ENCODE measurements at places on chromosomes 12 and 14.

- no peak for DNase-seq
These were observed 19.5 kb downstream of the ARL6IP4 start for GRCh38 chr12:122999986-123000420.

- DNase-seq: no peak
These were observed 20.5 kb downstream of the GALNT6 start for GRCh38 chr12:51370667-51371066.

GRCh38 chr14:24710403-24711112 is 76.6 kb upstream of the GZMB start:
- peak; percentile 65 for DNase-seq

DNA sequence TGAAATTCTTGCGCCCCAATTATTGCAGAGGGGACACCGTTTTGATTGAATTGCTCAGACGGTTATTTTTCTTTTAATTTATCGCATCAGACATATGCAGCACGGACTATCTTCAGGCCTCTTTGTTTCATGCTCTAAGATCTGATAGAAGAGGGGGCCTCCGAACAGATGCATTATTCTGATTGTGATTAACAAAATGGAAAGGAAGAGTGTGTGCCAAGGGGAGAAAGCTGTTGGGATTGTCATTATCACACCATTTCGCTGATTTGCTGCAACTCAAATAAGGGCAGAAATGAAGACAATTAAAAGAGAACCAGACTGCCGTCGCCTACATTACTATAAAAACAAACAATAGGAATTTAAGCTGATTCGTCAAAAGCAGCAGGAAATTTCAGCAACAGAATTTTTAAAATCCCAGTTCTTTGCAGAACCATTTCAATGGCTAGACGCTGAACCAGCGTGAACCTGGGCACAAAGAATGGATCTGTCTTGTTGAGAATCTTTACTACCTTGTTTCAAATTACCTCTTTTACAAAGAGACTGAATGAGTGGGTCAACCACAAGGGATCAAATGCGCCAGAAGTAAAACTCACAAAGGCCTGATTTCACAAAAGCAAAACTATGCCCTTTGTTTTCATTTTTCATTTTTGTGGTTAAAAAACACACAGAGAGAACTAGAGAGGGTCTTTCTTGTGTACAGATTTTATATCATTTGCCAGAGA is 30.6 kb downstream of the TMEM132D start:
- DNase-seq: no peak

DNA sequence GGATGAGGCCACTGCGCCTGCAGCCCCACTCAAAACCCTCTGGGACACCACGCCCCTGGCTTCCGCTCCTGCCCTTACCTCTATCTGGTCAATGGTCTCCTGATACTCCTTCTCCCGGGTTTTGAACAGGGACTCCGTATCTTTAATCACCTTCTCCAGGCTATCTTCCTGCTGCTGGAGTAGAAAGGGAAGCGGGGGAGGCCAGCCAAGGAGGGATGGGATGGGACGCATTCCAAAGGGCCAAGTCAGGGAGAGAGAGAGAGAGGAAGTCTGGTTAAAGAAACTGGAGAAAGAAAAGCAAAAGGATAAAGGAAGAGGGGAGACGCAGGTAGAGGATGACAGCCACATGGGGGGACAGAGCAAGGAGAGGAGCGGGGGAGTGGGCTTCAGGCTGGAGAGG is 7.9 kb downstream of the IFFO1 start:
- no peak for DNase-seq

DNA sequence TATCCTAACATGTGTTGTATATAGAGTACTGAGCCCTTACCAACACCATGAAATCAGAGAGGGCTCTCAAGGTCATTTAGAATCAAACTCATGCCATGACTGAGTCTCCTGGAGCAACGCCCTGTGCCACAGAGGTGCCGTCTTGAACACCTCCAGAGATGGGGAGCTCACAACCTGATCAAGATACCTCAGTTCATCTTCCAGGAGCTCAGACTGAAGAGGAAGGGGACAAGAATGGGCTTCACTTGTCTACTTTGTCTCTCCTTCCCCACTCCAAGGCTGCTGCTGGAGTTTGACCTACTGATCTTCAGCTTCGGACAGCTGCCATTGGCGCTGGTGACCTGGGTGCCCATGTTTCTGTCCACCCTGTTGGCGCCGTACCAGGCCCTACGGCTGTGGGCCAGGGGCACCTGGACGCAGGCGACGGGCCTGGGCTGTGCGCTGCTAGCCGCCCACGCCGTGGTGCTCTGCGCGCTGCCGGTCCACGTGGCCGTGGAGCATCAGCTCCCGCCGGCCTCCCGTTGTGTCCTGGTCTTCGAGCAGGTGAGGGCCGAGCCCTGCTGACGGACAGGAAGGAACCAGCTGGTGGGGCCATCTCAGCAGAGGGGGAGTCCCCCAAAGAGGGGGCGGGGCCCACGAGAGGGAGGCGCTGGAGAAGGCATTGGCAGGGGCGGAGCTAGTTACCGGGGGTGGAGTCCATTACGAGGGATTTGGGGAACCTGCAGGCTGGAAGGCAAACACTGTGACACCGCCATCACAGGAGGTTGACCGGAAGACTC is 12.0 kb downstream of the SOAT2 start:
- DNase-seq: no peak

- DNase-seq: no peak
These were observed 193.0 kb downstream of the CRADD start for GRCh38 chr12:93870020-93870795.

GRCh38 chr14:77301103-77301502 is 19.6 kb downstream of the POMT2 start:
- peak; percentile 47 for DNase-seq

GRCh38 chr12:106729611-106730010 is 44.9 kb upstream of the RIC8B start:
- DNase-seq: no peak

GRCh38 chr12:96886998-96887677 is 19.9 kb upstream of the NEDD1 start:
- no peak for DNase-seq

DNA sequence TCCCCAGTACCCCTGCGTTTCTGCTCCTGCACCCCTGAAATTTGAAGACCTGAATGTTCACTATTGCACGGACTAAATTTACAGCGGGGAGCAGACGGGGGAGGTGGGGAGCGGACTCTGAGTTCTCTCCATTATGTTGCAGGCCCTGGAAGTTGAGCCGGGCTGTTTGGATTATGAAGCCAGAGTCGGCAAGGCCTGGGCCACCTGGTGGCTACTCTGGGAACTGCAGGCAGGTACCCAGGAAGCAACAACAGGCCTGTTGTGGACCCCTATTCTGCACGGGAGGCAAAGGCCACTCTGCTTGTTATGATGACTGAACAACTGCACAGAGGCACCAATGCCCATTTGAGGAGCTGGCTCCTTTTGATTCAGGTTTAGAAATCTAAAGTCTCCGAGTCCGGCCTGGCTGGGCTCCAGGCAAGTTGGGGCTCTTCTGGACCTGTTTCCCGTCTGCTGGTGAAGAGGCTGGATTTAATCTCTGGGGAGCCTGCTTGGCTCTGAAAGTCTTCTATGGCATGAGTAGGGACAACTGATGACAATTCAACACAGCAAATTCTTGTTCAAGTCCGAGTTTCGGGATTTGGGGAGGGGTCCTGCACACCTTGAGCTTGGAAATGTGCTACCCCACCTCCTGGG is 34.1 kb upstream of the FAM181A start:
- DNase-seq: peak; percentile 69

- DNase-seq: no peak
These were observed 38.5 kb downstream of the LRIG3 start for GRCh38 chr12:58881816-58882215.

GRCh38 chr14:37493606-37494005 is 101.4 kb downstream of the FOXA1 start:
- DNase-seq: no peak

- DNase-seq: no peak
These were observed 48.2 kb downstream of the ATF7 start for GRCh38 chr12:53577941-53578352.

GRCh38 chr14:29168149-29168548 is 401.6 kb downstream of the FOXG1 start:
- DNase-seq: no peak

DNA sequence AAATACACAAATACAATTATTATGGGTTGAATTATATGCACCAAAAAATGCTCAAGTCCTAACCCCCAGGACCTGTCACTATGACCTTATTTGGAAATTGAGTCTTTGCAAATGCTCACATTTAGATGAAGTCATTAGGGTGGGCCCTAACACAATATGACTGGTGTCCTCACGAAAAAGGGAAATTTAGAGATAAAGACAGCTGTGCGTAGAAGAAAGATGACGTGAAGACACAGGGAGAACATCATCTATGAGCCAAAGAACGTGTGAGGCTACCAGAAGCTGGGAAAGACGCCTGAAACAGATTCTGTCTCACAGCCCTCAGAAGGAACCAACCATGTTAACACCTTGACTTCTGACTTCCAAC is 259.2 kb downstream of the EMP1 start:
- DNase-seq: no peak

GRCh38 chr14:61330511-61330910 is 9.1 kb downstream of the PRKCH start:
- DNase-seq: no peak

DNA sequence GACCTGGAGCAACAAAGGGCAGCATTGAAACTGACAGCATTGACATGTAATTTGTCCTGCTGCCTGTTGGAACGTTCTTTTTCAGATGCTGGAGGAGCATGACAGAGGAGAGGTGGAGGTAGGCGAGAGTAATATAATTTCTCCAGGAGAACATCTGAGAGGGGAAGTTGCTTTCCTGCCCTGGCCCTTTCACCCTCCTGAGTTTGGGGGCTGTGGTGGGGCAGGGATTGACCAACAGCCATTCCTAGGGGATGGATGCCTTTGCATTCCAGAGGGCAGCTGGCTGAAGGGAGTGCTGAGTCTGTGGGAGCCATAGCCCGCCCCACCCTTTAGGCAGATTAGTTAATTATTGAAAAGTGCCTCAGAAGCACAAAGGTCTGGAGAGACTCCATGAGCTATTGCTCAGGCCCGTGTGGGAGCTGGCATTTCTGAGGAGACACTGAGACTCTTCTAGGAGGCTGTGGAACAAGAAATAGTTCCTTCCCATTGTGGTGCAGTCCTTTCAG is 73.5 kb downstream of the ARF6 start:
- DNase-seq: no peak

GRCh38 chr12:99135376-99135775 is 490.3 kb downstream of the APAF1 start:
- no peak for DNase-seq

DNA sequence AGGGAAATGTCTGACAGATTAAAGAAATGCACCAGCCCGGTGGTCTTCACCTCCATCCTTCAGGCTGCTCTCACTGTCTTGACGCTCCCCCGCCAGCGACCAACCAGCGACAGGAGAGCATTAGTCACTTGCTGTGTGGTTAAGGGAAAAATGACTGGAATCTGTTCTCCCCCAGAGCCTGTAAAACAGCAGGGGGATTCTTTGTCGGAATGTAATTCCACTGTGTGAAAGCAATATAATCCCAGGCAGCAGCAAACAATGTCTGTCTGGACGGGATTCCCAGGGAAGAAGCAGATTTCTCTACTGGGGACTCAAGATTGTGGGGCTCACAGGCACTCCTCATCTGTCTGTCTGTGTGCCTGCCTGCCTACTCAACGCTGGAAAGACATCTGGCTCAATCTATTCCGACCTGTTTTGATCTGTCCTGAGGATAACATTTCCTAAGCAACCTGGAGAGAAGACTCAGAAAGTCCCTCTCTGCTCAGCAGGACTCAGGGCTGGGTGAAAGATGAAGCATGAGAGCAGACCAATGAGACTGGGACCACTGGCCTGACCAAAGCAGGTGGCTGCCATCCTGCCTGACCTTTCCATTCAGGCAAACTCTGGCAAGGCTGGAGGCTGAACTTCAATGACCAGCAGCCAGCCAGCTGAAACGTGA is 54.6 kb downstream of the NUAK1 start:
- no peak for DNase-seq

- no peak for DNase-seq
These were observed 15.6 kb downstream of the TPH2 start for GRCh38 chr12:71954083-71954778.

DNA sequence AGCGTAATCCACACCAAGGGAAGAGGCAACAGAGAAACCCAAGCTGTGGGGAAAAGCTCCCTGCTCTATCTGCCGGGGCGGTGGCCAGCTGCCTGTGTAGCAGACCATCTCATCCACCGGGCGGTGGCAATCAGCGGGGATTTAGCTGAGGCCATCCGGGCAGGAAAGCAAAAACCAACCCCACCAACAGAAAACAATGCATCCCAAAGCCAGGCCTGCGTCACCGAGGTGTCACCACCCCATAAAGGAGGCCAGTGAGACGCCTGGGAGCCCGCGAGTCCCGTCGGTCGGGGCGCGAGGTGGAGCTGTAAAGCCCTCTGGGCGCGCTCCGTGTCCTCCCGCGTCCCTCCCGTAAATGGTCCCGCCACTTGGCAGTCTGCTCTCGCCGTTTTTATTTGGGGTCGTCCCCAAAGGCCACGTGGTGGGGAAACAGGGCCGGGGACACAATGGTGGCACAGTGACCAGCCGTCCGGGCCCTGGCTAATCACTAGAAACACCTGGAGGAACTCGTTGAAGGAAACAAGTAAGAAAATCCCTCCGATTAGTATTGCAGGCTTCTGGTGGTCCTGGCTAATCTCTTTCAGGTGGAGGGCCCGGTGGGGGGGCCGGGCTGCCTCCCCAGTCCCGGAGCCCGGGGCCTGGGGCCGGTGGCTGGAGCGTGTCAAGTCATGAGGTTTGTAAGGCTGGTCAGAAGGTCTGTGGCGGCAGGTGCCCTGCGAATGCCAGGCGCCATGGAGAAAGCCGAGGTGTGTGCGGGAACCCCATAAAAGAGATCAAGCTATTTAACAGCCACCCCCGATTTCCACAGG is 94.7 kb upstream of the GSC start:
- no peak for DNase-seq

DNA sequence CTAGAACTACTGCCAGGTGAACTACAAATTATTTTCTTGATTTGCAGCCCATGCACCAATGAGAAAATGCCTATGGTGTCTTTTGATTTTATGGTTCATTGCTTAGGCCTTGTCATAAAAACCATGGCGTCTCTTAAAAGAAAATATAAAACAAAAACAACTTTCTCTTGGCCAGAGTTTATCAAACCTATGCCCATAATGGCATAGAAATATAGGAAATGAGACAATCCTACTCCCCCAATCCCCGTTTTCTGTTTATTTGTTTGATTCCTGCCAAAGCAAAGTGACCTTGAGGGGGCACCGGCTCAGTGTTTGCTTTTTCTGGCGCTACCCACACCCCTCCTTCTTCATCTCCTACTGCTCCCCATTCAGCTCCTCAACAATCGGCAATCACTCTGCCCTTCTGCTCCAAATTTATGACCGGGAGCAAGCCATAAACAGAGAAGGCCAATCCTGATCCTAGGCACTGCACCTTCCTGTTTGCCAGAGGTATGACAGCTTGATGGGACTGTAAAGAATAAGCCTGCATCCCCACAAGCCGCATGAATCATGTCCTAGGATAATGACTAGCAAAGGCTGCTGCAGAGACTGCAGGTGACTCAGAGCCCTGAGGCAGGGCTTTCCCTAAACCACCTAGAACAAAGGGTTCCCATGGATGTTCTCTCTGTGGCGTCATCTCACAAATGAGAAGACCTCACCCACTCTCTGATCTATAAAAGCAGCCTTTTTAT is 874.9 kb downstream of the NRXN3 start:
- DNase-seq: no peak

GRCh38 chr12:53005215-53005985 is 856 bp upstream of the EIF4B start:
- no peak for DNase-seq

Measured in memory B cell (primary cell).